ENCODE measurements at places on chromosomes 1 and 21.

GRCh38 chr1:196527919-196528318 lies 80.3 kb downstream of the KCNT2 start:
- DNase-seq = no peak

- no peak for DNase-seq
These were observed 32.5 kb downstream of the MACF1 start for GRCh38 chr1:39236971-39237370.

- DNase-seq = no peak
These were observed 98.6 kb downstream of the ENAH start for GRCh38 chr1:225554216-225554812.

- DNase-seq = no peak
These were observed 1.7 kb upstream of the JUN start for GRCh38 chr1:58785442-58786058.

DNA sequence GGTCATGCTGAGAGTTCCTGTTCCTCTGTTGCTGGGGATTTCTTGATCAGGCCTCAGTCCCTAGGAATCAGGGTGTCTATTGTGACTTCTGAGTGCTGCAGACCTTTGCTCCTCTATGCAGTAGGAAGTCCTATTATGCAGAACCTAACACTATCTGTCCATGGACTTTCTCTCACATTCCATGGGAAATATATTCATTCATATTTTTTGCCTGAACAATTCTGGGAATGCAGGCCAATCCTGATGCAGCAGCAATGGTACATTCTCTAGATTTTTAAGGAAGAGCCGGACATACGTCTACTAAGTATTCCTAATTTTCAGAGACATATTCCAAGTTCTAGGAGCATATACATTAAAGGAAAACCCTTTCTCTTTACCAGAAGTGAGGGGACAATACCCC lies 61.1 kb upstream of the C1orf87 start:
- DNase-seq = no peak

- no peak for DNase-seq
These were observed 271.7 kb upstream of the CAMK1G start for GRCh38 chr1:209311770-209312169.

- no peak for DNase-seq
These were observed 494 bp downstream of the APH1A start for GRCh38 chr1:150268340-150268704.

- no peak for DNase-seq
These were observed 89.4 kb downstream of the PTPRU start for GRCh38 chr1:29325675-29326074.

DNA sequence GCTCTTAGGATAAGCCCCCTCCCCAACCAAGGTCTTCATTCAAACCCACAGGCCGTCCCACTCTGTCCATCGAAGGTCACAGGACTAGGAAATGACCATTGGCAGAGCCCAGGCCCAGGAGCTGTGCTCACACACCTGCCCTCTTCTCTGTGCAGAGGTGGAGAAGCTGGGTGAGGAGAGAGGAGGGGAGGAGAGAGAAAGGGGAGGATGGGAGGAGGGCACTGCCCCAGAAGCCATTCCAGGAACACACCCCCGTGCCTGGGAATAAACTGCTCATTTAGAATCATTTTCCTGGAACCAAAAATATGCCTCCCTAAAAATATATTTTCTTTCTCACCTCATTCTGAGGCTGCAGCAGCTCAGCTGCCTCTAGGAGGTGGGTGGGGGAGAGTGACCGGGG lies 6.4 kb upstream of the SDC3 start:
- DNase-seq = no peak

DNA sequence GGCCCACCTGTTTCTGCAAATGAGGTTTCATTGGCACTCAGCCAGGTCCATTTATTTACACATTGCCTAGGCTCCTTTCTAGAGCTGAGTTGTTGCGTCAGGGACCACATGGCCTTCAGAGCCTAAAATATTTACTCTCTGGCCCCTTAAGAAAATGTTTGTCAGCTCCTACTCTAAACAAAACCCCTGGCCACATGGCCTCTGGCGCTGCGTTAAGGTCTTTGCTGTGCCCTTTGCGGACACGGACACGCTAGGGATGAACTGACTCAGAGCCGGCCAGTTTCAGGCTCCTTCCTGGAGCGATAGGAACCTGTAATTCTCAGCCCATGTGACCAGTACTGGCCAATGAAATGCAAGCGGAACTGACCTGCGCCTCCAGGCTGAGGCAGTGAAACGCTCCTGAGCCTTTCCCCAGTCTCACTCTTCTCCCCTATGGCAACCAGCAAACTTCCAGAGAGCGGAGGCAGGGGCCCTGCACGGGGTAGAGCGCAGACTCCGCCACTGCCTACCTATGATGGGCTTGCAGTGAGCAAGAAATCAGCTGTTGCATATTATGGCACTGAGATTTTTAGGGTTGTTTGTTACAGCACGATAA lies 160.3 kb downstream of the ETS2 start:
- DNase-seq = no peak

DNA sequence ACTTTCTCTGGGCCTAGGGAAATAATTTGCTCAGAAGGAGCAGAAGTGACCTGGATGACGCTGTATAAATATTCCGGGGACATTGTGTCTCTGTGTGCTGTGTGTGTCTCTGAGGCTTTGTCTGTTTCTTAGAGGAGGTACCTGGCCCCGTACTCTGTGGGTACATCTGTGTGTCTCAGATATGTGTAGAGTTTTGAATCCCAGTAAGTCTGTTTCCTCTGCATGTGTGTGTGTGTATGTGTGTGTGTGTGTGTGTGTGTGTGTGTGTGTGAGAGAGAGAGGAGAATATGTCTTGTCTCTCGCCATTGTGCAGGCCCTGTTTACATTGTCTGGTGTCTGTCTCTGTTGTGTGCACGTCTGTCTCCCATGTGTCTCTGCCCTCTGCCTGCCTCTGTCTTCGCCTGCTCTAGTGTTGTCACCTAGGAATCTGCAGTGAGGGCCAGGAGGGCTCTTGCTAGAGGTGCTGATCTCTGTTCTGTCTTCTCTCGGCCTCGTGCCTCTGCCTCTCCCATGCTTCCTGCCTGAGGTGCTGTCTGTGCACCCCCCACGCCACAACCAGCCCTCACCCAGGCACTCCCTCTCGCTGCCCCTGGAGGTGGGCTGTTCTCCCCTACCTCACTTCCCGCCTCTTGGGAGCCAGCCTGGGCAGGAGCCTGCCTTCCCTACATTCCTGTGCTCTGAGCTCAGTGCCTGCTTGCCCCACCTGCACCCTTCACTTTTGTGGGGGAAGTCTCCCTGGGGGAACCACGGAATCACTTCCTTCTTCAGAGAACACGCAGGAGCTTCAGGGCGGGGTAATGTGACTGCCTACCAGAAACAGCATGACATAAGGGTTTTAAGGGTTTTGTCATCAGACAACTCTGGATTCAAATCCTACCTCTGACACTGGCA lies 5.9 kb downstream of the MAP7D1 start:
- DNase-seq = no peak

- no peak for DNase-seq
These were observed 49.9 kb downstream of the DMRTB1 start for GRCh38 chr1:53508991-53509666.

GRCh38 chr1:110008971-110009565 lies 24.5 kb downstream of the AHCYL1 start:
- DNase-seq = no peak

DNA sequence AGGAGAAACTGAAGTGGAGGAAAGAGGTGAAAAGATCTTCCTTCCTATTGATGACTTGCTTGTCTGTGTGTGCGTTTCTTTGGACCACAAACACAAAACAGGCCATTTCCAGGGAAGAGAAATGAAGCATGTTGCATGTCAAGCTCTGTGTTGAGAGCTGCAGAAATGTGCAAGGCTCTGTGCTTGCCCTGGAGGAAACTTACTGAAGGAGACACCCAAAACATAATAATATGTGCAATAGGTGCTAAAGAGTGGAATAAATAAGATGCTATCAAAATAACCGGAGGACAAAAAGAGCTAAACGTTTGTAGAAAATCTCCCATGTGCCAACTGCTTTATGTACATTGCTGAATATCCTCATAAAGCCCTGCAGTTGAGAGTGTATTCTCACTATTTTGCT lies 195.2 kb upstream of the HMGB4 start:
- DNase-seq = no peak

DNA sequence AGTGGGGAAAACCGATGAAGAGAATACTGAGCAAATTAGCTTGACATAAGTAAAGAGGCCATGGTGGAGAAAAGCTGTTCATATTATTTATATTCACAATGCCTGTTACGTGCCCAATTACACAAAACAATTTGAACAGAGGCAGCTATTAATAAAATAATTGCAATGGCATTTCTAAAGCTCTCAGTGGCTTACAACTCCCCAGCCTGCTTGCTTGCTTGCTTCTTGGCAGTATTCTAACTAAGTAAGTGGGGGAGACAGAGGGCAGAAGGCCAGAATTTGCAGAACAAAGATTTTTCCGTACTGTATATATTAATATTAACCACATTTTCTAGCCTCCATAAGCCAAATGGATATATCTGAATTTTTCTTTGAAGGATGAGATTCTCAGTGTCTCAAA lies 12.9 kb downstream of the PTPN14 start:
- no peak for DNase-seq

GRCh38 chr21:39715804-39716397 lies 29.1 kb upstream of the IGSF5 start:
- DNase-seq = no peak

DNA sequence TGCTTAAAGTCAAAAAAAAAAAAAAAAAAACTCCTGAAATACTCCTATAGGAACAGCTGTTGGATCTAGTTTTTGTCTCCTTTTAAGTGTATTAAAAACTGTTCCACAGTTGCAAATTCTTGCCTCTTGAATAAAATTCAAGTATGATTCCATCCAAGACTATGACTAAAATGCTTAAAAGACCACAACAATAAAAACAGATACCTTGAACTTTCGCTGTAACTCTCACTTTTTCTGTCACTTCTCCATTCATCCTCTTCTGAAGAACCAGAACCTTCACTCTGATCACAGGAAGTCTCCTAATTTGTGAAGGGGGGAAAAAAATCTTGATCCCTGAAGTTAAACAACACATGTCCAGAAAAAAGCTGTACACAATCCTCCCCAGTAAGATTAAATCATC lies 55.0 kb upstream of the PSMG1 start:
- no peak for DNase-seq

DNA sequence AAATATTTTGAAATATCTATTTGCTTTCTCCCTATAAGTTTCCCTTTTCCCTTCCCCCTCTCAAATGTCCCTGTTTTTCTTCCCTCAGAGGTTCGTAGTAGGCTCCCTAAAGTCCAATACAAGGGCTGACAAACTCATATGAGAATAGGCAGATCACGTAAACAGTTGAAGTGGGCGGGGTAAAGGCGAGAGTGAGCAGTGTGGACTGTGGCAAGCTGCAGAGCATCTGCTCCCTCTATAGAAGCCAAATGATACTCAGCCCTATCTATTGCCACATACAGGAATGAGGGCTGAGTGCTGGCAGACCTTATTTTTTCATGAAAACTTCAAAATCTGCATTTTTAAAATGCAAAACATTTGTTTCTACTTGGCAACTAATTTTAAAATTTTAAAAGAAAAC lies 26.3 kb downstream of the PRDX6 start:
- DNase-seq = no peak

DNA sequence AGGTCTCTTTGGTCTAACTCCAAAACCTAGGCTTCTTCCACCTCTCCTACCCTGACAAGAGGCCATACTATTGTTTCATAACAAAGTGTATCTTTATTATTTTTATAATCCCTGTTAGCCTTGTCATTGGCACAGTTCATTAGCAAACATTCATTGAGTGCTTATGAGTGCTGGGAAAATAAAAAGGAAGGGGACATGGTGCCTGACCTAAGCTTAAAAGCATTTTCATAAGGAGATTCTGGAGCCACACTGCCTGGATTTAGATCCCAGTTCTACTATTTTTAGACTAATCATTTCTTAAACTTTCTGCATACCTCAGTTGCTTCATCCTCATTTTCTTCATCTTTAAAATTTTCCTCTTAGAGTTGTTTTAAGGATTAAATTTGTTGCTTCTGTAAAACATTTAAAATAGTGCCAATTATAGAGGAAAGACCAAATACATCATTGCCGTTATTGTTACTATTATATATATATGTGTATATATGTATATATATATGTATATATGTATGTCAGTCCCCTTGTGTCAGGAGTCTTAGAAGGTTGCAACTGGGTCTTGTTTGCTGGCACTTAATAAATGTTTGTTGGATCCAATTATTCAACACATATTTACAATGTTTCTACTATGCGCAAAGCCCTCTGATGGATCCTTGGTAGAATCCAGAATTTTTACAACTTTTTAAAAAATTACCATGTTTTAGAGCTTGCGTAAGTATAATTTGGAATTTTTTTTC lies 250.9 kb upstream of the SGIP1 start:
- no peak for DNase-seq

DNA sequence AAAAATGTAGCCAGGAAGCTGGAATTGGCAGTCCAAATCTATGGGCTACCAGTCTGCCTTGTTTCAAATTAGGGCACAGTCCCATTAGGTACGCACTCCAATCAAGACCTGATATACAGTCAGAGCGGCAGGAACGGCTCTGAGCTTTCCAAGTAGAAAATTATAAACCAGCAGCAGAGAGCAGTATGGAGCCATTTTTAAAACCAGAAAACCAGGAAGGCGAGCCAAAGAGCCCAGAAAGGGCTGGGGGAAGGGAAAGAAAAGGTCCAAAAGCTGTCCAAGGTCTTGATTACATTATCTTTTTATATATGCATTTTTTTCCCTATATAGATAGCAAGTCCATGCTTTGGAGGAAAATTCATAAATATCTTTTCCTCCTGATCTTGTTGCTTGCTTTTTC lies 719.0 kb downstream of the RWDD3 start:
- no peak for DNase-seq

DNA sequence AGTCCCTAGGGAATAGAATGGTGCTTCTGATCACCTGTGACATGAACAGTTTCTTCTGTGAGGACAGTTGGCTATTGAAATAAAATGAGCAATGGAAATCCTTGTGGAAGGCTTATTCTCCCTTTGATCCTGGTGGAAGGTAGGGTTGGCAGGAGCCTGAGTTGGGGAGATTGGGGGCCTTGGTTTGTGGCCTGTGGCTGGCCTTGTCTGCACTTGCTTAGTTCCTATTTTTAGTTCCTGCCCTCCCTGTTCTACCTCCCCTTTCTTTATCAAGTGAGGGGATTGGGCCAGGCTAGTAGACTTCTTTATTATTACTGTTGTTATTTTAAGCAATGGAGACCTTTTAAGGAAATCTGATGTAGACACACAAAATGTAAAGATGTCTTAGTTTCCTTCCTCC lies 8.2 kb downstream of the DMRTB1 start:
- DNase-seq = no peak
